ENCODE measurements at places on chromosomes 2 and 18. TPM values are rescaled to one million over a fixed set of nuclear protein-coding genes. Genes with fewer than 3 reads are reported as not detected.

GRCh38 chr2:234032279-234032856 is 18.1 kb upstream of the SPP2 start:
- DNase-seq = no peak

DNA sequence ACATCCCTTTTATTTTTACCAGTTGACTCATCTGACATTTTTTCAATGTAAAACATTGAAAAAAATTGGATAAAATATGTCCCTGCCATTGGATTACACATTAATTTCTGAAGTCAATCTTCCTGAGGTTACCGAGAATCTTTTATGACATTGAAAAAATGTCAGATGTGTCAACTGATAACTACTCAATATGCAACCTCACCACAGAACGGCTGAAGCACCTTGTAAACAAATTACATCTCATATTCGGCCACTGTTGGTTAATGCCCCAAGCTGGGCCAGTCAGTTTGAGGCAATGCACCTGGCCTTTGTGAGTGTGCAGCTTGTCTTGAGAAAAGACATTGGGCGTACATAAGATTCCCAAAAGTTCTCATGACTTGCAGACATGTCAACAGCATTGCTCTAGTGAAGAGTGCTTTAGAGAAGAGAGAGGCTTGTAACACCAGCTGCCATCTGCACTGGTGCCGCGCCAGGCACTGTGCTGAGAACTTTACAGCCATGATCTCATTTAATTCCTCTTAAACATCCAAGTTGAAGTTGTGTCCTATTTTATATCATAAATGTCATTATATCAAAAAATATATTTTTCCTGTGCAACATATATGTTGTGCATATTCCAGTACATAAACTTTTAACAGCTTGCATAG is 112.7 kb upstream of the SLC35G4 start:
- DNase-seq = no peak

GRCh38 chr2:5538772-5539171 is 153.4 kb upstream of the SOX11 start:
- no peak for DNase-seq

GRCh38 chr2:112712903-112713584 is 7.8 kb upstream of the NT5DC4 start:
- no peak for DNase-seq

DNA sequence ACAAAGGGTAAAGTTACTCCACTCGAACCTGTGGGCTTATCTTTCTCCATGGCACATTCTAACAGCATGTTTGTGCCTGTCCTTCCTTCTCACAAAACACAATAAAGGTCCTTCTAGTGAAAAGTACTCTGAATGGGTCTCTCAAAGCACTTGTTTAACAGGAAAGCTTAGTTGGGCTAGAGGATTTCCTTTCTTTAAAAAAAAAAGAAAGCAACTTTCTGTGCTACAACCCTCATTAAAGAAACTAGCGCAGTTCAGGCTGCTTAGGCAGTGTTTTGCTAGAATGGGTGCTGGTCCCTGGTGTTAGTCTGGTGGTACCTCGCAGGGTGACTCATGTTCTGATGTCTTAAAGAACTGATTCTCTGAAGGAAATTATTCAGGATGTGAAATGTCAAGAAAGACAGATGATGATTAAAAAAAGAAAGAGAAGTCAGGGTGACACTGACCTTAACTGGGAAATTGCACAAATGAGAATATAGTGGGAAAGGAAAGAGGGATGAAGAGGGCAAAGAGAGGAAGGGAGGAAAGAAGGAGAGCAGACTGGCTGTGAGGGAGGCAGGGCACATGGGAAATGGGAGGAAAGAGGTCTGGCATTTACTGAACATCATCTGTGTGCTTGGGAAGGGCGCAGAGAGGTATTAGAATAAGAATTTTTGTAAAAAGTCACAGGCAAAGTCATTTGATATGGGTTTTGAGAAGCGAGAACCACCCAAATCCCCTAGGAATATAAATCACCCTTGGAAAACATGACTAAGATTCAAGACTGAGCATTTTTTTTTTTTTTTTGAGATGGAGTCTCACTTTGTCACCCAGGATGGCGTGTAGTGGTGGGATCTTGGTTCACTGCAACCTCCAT is 74.9 kb downstream of the ATP8B1 start:
- no peak for DNase-seq

Gene INHBB
- total RNA-seq = 2.8 TPM

DNA sequence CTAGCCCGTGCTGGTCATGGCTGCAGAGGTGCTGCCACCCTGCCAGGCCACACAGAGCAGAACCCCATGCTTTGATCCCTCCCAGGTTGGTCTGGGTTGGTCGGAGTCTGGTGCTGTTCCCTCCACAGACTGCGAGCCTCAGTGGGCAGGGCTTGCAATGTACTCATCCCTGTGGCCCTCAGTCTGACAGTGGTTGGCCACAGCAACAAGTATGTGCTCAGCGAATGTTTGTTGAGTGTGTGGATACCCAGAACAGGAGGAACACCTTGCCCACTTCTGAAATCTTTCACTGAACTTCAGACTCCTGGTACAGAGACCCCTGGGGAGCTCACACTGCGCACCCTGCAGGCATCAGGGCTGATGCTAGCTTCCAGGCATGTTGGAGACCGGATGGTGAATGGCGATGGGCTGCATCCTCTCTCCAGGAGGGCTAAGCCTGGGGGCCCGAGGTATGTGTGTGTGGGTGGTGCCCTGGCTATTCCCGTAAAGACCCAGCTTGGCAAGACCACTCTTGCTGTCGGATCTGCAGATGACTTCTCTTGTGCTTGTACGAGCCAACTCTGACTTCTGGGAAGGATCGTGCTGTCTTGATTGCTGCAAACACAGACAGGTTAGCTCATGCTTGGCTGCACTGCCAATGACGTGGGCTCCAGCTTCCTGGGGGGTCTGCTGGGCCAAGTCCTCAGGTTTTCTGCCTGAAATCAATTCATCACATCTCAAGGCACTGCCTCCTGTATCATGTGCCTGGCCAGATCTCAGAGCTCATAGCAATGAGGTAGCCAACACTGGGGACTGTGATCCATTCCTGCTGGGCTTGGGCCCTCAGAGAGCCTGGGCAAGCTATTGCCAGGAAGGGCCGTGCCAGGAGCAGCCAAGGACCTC is 43.7 kb downstream of the RHOB start:
- no peak for DNase-seq

GRCh38 chr18:8930990-8931616 is 171.4 kb upstream of the NDUFV2 start:
- DNase-seq = no peak

DNA sequence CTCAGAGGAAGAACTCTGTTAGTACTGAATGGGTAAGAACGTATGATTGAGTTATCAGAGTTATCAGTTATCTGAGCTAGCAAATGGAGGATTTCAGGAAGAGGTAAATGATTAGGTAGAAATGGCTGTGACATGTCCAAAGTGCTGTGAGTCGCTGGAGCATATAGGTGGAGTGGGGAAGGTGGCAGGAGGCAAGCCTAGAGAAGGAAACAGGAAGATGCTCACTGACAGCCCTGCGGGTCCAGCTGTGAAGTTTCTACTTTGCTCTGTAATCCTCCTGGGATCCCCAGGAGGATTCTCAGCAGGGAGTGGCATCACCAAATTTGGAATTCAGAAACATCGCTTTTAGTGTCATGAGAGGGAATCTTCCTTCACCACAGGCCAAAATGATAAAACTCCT is 52.0 kb downstream of the GYPC start:
- DNase-seq = no peak

GRCh38 chr2:176554101-176555048 is 285.1 kb downstream of the MTX2 start:
- no peak for DNase-seq

Gene RRM2
- 0.35 TPM for total RNA-seq

Gene CNOT11
- 46.2 TPM for total RNA-seq

Gene DNAJB2
- 78.0 TPM for total RNA-seq

DNA sequence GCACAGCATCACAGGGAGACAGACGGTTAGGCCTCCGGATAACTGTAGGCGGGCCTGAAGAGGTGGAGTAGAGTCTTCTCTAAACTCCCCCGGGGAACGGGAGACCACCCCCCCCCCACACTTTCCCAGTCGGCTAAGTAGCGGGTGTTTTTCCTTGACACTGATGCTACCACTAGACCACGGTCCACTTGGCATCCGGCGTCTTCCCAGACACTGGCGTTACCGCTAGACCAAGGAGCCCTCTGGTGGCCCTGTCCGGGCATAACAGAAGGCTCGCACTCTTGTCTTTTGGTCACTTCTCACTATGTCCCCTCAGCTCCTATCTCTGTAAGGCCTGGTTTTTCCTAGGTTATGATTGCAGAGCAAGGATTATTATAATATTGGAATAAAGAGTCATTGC is 25.7 kb upstream of the NCL start:
- no peak for DNase-seq

DNA sequence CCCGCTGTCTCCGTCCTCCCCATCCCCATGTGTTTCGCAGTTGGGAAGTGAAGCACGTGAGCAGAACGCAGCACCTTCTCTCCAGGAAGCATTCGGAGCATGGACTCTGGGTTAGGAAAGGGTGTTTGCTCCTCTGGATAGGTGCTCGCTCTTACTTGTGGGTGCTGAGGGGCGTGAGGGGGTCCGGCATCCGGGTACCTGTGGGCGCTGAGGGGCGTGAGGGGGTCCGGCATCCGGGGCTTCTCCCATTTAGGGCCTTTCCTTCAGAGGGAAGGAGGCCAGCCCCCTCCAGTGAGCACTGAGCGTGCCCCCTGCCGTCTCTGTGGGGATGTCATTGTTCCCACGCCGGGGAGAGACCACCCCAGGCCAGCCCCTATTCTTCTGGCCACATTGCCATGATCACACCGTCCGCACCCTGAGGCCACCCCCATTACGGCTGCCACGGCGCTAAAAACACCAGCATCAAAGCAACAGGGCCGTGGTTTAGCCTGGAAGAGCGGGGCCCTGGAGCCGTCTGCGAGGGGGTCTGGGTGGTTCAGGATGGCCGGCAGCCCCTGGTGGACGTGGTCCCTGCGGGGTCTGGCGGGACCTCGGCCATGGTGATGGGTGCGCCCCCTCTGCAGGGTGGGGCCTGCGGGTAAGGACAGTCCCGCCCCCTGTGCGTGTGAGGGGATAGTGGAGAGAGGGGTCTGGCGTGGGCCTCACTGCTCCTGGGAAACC is 41.0 kb downstream of the NFATC1 start:
- no peak for DNase-seq

GRCh38 chr2:202327858-202328257 is 48.3 kb upstream of the BMPR2 start:
- DNase-seq = no peak

DNA sequence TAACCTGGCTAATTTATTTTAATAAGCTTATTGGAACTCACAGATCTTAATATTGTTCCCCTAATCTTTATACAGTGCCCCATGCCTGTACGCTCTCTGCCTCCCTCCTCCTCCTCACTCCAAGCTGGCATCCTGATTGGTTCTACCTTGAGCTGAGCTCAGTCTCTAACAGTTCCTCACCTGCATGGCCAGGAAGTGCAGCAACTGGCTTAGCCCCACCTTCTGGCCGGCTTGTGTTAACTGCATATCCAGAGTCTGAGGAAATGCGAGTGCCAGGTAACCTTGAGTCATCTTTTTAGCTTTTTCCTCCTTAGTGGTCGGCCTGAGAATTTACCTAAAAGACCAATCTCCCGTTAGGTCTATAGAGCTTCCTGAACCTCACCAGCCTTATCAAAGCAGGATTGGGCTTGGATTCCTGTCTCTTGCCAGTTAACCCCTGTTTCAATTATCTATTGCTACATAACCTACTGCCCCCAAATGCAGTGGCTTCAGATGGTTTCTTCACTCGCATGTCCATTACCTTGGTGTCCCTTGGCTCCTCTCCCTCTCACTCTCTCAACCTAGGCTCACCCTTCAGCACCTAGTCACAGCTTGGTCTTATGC is 89.5 kb upstream of the STK39 start:
- DNase-seq = no peak

Gene CD8B
- 0.62 TPM for total RNA-seq

Gene EFEMP1
- 48.5 TPM for total RNA-seq

DNA sequence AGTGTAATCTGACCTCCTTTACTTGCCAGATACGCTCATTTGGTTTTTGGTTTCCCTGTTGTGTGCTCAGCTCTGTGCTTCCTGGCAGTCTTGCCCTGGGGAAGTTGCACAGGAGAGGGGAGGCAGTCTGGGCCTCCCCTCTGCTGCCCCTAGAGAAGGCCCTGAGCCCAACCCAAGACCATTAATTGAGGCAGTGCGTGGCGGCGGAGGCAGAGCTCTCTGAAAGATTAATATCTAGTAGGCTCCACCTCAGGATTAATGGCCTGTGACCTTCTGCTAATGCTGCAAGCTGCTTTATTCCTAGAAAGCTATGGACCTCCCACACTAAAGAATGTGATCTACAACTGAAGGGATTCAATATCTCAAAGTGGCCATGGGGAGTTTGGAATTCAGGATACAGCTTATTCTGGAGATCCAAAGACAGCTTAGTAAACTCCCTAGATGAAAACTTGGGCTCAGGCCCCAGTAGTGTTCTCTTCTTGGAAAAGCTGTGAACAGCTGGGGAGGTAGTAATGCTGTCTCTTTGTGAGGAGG is 41.4 kb upstream of the MAPRE2 start:
- no peak for DNase-seq

DNA sequence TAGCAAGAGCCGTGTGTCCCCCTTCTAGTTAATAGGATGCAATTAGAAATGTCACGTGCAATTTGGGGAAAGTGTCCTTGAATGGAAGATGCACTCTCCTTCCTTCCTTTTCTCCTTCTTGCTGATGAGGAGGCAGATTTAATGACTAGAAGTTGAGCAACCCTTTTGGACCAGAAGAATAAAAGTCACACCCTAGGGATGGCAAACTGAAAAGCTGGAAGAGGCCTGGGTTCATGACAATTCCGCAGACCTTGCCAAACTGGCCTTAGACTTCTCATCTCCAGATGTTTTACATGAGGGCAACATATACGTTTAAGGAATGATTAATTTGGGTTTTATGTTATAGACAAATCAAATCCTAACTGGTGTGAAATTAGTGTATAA is 38.6 kb upstream of the NCOA1 start:
- no peak for DNase-seq

GRCh38 chr2:128391679-128392078 is 73.0 kb upstream of the HS6ST1 start:
- no peak for DNase-seq

DNA sequence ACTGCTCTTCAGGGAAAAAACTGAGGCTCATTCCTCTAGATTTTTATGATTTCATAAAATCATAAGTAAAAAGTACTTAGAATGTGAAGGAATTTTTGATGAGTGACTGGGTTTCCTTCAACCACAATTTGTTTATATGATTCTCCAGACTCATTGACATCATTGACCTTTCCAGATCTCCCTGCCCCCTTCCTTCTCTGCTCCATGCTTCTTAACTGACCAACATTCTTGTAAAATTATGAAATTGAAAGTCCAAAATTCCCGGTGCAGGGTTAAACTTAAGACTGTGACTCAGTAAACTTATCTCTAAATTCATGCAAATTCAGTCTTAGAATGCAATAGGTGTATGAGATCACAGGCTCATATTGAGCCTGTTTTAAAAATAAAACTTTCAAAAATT is 648.9 kb downstream of the TDRD15 start:
- DNase-seq = no peak

Gene KIF3C
- total RNA-seq = 5.5 TPM

DNA sequence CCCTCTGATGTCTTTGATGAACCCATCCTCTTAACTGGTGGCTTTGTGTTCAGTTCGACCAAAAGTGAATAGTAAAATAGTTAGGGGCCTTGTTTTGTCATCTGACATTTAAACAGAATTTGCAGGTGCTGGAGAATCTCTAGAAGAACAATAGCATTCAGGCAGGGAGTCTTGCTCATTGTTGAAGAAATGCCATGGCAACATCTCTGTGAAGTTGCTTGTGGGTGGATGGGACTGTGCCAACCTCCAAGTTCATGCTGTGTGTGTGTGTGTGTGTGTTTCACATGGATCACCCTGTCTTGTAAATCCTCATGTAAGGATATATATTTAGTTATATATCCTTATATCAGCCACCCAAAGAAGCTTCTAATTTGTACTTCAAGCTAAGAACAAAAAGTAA is 66.7 kb downstream of the SKA1 start:
- no peak for DNase-seq

Gene TMEM198
- total RNA-seq = 1.8 TPM

All from cardiac septum (tissue), 1 donor.